CD4-positive, alpha-beta T cell treated with Interleukin-21 for 1 hour (primary cell): ENCODE measurements at places on chromosomes 5 and 9.

GRCh38 chr9:106731910-106732309 is 131.1 kb upstream of the ZNF462 start:
- DNase-seq, result no peak

DNA sequence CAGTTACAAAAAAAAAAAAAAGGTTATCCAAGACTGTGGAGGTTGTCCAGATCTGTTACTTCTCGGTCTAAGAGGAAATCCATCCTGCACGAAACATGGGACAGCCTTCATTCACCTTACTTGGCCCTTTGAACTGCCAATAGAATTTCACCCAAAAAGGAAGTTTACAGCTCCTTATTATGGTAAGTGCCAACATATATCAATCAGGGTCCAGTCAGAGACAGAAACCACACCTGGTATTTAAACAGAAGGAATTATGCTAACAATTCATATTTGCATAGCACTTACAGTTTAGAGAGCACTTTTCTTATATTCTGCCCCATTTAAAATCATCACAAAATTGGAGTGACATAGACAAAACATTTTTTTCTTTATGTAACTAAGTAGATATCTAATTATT is 93.6 kb upstream of the PTPN3 start:
- DNase-seq, result no peak

- no peak for DNase-seq
Observed at GRCh38 chr9:89746385-89747116, 141.7 kb downstream of the GADD45G start.

GRCh38 chr5:16726538-16726946 is 109.7 kb upstream of the RETREG1 start:
- no peak for DNase-seq

DNA sequence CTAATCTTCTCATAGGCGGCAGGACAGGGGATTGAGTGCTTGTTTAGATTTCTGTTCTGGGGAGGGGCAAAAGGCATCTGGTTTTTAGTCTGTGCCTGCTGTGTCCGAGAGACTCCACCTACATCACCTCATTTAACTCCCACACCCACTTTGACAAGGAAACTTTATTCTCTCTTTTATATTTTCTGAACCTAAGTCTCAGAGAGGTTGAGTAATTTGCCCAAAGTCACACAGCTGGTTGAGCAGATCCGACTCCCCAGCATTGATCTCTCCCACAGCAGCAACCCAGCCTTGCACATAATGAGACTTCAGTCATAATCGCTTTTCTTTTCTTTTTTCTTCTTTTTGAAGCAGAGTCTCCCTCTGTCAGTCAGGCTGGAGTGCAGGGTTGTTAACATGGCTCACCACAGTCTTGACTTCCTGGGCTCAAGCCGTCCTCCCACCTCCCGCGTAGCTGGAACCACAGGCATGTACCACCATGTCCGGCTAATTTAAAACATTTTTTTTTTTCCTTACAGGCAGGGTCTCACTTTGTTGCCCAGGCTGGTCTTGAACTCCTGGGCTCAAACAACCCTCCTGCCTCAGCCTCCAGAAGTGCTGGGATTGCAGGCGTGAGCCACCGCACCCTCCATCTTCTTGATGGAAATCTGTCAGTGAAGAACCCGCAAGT is 36.5 kb upstream of the ANKRD33B start:
- DNase-seq, result no peak

DNA sequence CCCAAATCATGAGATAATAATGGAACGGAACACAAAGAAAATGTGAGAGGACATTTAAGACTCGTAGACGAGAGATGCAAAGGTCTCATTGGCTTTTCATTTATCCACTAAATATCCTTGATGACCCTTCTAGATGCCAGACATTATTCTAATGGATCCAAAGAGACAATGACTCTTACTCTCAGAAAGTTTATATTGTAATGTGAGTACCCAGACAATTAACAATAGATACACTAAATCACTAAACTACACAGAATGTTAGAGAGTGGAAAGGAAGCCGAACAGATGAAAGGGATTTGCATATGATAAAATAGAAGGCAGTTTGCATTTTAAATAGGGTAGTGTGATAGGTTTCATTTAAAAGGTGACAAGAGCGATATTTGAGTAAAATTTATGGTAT is 973.3 kb downstream of the TAF11L14 start:
- DNase-seq, result no peak

DNA sequence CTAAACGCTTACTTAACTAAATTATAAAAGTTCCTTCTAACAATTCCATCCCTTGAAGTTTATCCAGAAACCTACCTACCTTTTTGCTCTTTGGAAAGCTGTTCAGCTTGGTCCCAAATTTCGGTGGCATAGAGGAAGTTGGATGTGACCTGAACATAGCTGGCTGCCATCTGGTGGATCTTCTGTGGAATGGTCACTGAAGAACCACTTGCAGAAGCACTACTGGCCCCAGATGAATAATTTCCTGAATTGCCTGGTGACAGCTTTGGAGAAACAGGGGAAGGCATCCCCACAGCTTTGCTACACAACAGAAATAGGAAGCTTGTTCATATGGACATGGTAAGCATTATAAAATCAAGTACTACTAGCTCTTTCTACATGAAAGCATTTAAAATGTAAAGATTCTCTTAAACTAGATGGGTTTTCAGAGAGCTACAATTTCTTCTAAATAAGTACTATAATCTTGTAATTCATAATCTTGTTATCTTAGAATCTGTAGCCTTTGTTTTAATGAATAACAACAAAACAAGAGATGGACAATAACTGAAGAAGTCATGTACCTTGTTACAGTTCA is 9.9 kb downstream of the LEAP2 start:
- peak; percentile 48 for DNase-seq

- no peak for DNase-seq
Observed at GRCh38 chr9:7545371-7546165, 254.0 kb downstream of the DMAC1 start.

- no peak for DNase-seq
Observed at GRCh38 chr5:84036842-84037241, 316.2 kb upstream of the HAPLN1 start.

- no peak for DNase-seq
Observed at GRCh38 chr5:148746826-148747535, 79.4 kb upstream of the ADRB2 start.

DNA sequence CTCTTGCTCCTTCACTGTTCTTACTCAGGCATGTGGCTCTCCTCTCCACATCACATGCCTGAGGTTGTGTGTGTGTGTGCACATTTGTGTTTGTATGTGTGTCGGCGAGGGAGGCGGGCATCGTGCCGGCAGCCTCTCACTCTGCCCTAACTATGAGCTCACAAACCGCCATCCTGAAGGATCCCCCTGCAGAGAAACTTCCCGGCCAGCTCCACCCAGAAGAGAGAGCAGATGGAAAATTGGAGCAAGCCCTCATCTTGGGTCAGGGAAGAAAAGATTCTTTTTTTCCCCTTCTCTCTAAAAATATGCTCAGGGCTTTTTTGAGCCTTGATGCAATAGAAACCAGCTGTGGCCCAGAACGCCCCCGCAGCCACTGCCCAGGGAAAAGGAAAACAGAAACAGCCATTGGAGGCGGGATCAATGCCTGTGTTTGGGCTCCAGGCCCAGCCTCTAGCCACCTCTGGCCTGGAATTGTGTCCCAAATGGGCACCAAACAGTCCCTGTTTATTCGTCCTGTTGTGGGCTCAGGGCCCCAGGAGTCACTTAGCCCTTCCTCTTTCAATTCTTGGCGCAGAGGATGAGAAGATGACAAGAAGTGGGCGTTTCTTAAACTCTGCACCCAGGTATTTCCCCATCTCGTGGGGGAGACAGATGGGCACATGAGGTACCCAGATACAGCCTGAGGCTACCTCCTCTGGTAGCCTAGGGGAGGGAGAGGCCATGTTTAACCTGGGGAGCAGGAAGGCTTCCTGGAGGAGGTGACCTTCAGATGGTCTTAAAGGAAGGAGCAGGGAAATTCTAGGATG is 151.5 kb downstream of the RGS3 start:
- DNase-seq, result no peak

DNA sequence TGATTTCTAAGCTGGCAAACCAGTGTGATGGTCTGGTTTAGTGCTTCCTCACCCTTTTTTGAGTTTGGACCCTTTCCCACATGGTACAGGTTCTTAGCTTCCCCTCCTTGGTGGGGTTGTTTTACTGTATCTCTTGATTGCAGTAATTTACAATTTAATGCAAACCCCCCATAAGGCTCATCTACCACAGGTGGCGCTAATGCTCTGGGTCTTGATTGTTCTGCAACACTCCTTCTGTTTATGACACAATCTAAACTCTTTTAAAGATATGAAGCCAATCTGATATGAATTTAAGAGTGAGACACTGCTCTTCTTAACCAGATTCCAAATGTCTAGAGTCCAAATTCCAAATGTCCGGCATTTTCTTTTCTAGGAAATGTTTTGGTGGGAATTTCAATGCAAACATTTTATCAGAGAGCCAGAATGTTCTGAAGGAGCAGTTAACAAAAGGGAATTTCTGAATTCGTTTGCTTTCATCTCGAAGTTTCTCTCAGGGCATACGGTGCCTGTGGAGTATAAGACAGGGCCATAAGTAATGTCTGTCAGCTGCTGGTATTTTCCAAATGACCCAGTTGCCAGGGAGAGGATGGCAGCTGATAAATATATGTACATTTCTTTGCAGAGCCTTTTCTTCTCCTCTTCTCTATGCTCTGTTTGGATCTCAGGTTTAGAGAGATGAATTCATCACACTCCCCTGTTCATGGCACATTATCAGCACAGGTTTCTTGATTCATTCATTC is 246.8 kb downstream of the ARHGAP26 start:
- peak; percentile 56 for DNase-seq

- no peak for DNase-seq
Observed at GRCh38 chr5:34043099-34043876, at the start of gene C1QTNF3. Gene C1QTNF3, minus strand, starts transcription at chr5:34043213. Its CDS starts 88 bp downstream, at chr5:34043125.

- DNase-seq, result no peak
Observed at GRCh38 chr9:92895812-92896436, 18.1 kb upstream of the ZNF484 start.

- DNase-seq, result no peak
Observed at GRCh38 chr9:89969881-89970639, 365.2 kb downstream of the GADD45G start.

- DNase-seq, result no peak
Observed at GRCh38 chr5:73663860-73664240, 37.9 kb downstream of the ARHGEF28 start.

GRCh38 chr5:1943481-1943880 is 60.8 kb upstream of the IRX4 start:
- no peak for DNase-seq

GRCh38 chr9:97759581-97760288 is 62.6 kb upstream of the XPA start:
- no peak for DNase-seq
